ENCODE measurements at places on chromosomes 13 and 19.

- no peak for DNase-seq
Observed at GRCh38 chr19:2166741-2167738, 3.3 kb downstream of the DOT1L start.

DNA sequence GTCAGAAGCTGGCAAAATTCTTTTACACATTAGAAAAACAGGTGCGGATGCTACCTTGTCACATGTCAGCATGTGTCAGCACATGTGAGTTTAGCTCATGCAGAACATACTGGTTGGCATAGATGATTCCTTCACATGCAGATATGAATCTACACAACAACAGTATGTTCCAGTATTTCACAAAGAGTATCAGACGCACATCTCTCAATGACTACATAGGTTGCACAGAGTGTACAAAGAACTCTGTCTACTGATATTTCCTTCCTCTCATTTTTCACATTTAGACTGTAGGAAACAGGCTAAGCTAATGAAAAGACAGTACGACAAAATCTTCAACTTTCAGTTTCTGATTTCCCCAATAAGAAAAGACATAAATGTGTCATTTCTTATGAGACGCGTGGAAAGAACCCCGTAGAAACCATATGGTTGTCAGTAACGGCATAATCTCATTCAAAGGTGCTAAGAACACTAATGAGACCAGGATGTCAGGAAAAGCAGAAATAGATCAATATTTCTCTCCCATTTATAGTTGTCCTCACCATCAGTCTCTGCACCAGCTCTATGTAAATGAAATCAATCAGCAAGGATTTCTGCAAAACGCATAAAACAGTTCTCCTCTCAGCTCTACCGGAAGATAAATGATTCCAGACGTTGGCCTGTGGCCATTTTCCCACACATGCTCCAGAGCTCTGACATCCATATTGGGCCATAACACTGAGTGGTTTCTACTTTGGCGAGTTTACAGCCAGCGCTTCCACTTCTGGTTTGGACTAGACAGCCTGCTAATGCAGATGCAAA lies 81.2 kb downstream of the STARD13 start:
- no peak for DNase-seq

- DNase-seq, result no peak
Observed at GRCh38 chr13:64928696-64929499, 2301.2 kb downstream of the PCDH9 start.

GRCh38 chr13:99782669-99783068 lies 188.9 kb downstream of the ZIC5 start:
- DNase-seq, result no peak

GRCh38 chr13:92825938-92826596 lies 400.5 kb upstream of the GPC6 start:
- no peak for DNase-seq

DNA sequence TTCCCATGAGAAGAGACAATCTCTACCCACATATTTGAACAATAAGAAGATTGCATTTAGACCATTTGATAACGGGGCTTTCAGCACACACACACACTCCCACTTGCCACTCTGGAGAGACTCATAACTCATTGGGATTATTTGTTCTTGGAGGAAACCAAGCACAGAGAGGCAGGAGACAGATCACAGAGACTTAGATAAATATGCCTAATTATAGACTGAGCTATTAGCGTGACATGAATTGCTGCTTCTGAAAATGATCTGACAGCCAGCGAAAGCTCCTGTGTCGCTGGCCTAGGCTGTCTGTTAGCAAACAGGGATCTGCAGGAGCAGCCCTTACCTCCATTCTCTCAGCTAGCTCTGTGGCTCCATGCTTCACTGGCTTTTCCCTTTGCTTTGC lies 111.4 kb downstream of the CCNA1 start:
- DNase-seq, result no peak

- DNase-seq, result no peak
Observed at GRCh38 chr13:65965501-65965900, 1264.6 kb downstream of the PCDH9 start.

- no peak for DNase-seq
Observed at GRCh38 chr13:87810391-87810801, 139.2 kb downstream of the SLITRK5 start.

DNA sequence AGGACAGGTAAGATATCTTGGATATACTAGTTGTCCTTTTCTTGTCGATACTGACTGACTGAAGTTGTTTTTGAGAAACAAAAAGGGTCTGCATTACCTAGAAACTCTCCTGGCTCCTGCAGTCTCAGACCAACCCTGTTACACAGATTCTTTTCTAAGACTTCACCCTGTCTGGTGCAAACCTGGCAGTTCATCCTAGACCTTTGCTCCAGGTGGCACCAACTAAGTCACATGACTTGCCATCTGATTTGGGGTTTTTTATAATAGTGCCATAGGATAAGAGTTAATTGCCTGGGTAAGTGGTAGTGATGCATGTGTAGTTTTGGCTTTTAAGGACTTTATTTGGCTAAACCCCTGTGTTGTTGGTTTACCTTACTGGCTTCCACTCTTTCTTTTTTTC lies 14.3 kb downstream of the CHAMP1 start:
- no peak for DNase-seq

- no peak for DNase-seq
Observed at GRCh38 chr13:61142506-61142905, 273.1 kb downstream of the PCDH20 start.

- DNase-seq, result no peak
Observed at GRCh38 chr13:81058211-81058915, 717.4 kb upstream of the SPRY2 start.

GRCh38 chr13:95341441-95341840 lies 40.2 kb upstream of the ABCC4 start:
- DNase-seq, result no peak

DNA sequence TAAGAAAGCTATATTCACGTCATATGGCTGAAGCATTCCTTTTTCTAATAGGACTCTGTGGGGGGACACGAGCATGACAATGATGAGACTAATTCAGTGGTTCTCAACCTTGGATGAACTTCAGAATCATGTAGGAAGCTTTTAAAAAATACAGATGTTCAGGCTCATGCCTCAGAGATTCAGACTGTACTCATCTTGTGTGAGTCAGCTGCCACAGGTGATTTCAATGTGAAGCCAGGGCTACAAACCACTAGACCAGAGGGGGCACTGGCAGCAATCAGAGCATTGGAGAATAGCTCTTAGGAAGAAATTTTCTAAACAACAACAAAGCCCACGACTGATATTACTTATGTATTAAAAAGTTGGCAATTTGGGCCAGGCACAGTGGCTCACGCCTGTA lies 91.7 kb downstream of the SERP2 start:
- DNase-seq, result no peak

DNA sequence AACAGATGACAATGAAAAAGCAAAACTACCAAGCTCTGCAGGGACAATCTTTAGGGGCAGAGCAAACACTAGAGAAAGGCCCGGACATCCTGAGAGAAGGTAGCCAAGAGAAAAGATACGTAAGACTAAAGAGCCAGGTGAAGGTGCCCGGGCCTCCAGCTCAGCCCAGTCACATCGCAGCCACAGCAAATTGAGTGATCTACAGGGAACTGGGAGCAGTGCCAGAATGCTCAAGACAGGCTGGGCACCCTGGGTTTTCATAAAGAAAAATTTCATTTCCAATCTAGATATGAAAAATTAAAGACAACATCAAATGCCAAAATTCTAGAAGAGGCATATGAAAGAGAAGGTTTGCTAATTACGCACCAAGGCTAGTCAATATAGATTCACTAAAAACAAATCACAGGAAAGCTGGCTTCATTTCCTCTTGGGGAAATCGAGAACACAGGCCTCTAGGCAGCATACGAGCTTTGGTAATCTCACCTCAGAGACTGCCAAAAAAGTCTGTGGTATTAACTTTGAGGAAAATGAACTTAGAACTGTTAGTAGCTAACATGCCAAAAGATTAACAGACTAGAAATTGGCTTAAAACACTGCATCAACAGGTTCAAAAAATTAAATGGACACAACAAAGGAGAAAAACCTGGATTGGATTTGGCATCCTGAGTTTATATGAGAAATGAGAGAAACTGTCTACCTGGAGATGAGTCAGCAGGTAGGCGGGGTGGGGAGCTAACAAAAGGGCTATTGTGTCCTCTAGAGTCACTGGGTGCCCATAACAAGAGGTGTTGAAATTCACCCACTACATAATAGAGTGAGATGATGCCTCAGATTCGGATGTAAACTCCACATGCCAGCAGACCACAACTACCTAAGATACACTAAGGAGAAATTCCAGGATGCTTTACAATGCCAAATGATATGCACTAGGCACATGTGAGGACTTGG lies 6.6 kb downstream of the ANKRD10 start:
- DNase-seq, result no peak

DNA sequence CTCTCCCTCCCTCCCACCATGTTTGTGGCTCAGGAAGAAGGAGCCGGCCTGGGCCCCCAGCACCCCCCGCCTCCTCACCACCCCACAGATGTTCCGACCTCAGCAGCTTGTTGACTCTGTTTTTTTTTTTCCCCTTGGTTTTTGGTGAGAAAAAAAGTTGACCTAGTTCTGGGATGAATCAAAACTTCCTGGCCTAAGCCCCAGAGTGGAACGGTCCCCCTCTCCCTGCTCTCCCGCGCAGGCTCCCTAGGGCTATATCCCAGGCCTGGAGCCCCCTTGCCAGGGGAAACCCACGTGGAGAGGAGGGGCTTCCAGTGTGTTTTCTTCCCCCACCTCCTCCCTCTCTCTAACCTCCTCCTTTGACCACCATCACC lies 4.0 kb downstream of the COL5A3 start:
- no peak for DNase-seq

All from Jurkat, Clone E6-1 (cell line).